ENCODE measurements at places on chromosomes 16 and 17.
A peak's percentile ranks its signal among the peaks of the same experiment; 100 is the strongest.

- DNase-seq, result no peak
Measured at GRCh38 chr16:12186774-12187335, 210.3 kb downstream of the SNX29 start.

GRCh38 chr17:50581316-50581715 lies 20.8 kb downstream of the CACNA1G start:
- no peak for DNase-seq

- DNase-seq, result no peak
Measured at GRCh38 chr17:81389585-81389984, 5.7 kb upstream of the BAHCC1 start.

GRCh38 chr16:56269811-56270684 lies 78.8 kb downstream of the GNAO1 start:
- peak; percentile 29 for DNase-seq

DNA sequence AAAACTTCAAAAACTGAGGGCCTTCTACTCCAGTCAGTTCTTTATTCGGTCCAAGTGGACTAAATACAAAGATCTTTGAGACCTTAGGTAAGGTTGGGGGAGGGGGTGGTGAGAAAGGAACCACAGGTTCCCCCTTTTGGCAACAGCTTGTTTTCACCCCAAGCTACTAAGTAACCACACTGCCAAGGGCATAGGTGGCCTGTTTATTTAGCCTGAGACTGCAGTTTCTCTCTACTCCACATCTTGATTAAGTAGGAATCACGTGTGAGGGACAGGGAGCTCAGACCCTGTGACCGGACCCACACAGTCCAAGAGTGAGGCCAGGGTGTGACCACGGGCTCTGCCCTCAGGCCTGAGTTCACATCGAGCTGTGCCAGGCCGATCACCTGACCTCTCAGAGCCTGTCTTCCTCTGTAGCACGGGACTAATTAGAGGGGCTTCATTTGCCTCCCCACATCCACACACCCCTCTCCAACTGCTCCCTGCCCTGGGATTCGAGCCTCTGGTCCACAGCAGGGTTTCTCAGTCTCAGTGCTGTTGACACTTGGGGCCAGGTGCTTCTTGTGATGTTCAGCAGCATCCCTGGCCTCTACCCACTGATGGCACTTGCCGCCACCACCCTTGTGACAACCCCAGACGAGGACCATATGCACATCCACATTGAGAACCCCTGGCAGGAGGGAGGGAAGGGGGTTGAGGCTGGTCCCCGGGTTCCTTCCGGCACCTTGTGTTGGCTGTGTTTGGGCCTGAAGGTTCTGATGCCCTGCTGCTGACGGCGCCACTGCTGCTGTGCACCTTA lies 17.8 kb downstream of the ST6GALNAC2 start:
- no peak for DNase-seq

DNA sequence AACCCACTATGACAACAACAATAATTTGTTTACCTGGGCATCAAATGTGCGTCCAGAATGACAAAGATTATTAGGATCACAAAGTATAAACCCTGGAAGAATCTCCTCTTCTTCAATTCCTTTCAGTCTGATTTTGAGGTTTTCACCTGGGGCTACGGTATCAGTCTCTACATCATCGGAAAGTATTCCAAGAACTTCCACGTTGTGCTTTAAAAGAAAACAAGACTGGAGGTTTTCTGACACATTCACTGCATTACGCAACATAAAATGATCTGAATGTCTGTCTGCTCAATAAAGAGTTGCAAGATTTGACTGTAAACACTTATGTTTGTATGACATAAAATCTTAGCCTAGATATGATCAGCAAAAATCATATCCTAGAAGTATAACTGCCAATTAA lies 26.0 kb upstream of the RSL1D1 start:
- DNase-seq, result no peak

- no peak for DNase-seq
Measured at GRCh38 chr17:65297916-65298315, 160.7 kb downstream of the RGS9 start.

DNA sequence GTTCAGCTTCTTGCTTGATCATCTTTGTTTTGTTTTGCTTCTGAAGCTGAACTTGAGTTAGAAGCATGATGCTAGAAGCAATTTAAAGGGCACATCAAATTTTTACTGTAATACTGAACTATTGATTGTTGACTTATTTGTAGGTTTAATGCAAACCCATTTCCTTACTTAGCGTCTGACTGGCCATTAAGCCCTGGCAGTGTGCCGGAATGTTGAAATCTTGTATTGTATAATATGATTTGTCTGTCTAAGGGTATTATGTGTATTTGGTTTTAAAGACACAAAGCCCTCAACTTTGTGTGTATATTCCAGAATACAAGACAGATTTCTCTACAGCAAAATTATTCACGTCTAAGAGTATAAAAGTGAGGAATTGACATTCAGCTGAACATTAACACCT lies 39.7 kb downstream of the NUP93 start:
- no peak for DNase-seq

DNA sequence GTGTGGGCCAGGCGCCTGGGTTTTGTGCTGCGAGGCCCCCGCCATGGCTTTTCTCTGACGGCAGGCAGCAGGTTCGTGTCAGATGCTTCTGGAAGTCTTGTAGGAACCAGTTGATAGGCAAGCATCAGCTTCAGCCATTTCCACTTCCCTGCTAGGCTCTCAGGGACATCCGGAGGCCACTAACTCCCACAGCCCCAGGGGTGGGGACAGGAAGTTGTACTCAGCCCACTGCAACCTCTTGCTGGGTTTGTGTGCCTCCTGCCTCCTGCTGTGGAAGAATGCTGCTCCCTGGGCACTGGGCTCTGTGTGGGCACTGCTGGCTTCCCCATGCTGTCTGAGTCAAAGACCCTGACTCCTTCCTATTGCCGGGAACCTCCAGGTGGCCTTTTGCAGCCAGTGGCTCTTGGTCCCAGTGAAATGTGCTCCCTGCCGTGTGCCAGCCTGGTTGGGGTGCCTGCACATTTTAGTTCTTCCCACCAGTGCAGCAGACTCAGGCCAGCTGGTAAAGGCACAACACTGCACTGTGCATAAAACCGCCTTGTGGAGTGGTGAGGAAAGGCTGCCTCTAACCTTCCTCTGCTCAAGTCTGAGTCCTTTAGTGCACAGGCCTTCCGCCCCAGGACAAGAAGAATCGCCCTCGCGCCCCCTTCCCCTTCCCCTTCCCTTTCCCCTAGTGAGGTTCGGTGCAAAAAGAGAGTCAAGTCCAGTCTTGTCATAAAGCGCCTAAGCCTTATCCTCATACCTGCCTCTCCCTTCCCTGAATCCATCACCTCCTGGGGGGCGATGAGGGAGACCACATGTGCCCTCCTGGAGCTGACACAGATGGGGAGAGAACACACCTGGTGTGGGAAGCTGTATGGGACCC lies 16.6 kb downstream of the LDHD start:
- no peak for DNase-seq

- no peak for DNase-seq
Measured at GRCh38 chr17:82013772-82014321, 8.8 kb downstream of the CENPX start.

GRCh38 chr17:65511316-65511715 lies 50.1 kb downstream of the AXIN2 start:
- DNase-seq, result no peak

- DNase-seq, result no peak
Measured at GRCh38 chr16:89365044-89365467, 125.3 kb downstream of the ANKRD11 start.

DNA sequence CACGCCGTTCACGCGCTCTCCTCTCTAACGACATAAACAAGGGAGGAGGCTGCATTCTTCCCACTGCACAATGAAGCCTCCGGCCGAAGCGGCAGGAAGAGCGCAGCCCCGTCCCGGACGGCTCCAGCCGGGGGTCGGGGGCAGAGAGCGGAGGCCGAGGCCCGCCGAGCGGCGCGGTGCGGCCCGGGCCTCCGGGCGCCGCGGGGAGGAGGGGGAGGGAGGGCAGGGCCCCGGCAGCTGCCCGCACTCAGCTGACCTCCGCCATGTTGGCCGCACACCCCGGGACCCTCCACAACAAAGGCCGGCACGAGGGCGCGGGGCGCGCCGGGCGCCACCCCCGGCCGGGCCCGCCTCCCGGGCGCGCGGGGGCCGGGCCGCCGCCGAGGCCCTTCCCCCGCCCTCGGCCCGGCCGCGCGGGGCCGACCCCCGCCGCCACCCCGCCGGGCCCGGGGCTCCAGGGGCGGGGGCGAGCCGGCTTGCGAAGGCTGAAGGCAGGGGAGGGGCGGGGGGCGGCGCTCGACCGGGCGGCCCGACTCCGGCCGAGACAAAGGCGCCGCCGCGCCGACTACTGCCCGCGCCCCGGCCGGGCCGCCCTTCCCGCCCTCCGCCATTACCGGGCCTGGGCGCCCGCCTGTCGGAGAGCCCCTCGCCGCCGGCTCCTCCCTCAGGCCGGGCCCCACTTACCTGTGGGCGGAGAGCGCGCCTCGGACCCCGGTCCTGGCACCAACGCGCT lies 527 bp downstream of the SIAH1 start:
- peak; percentile 67 for DNase-seq

- peak; percentile 68 for DNase-seq
Measured at GRCh38 chr17:61455324-61456060, 3.3 kb downstream of the TBX4 start.

- no peak for DNase-seq
Measured at GRCh38 chr17:29749045-29749825, 126.5 kb upstream of the CORO6 start.

GRCh38 chr17:51730303-51731050 lies 428.0 kb downstream of the CA10 start:
- DNase-seq, result no peak

- no peak for DNase-seq
Measured at GRCh38 chr16:3023415-3023668, 400 bp downstream of the HCFC1R1 start.

- DNase-seq, result no peak
Measured at GRCh38 chr17:179781-180380, 1.6 kb downstream of the DOC2B start.

DNA sequence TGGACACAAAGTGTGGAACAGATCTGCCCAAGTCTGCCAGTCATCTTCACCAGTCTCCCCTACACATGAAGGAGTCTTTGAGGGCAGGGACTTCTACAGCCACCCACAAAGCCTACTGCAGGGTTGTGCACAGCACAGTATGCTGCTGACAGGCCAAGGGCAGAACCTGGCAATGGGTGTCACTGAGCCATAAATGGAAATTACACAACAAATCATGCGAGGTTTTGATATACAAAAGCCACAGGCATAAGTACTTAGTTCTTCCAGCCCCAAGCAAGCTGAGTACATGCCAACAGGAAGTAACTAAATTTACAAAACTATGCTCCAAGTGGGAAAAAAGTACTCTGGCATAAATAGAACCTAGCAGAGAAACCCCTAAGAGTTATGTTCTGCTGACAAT lies 7.8 kb upstream of the PSMC3IP start:
- DNase-seq, result no peak

- DNase-seq, result no peak
Measured at GRCh38 chr17:35160354-35161201, 13.0 kb downstream of the UNC45B start.

- DNase-seq, result no peak
Measured at GRCh38 chr17:17059301-17059890, 17.1 kb downstream of the MPRIP start.

DNA sequence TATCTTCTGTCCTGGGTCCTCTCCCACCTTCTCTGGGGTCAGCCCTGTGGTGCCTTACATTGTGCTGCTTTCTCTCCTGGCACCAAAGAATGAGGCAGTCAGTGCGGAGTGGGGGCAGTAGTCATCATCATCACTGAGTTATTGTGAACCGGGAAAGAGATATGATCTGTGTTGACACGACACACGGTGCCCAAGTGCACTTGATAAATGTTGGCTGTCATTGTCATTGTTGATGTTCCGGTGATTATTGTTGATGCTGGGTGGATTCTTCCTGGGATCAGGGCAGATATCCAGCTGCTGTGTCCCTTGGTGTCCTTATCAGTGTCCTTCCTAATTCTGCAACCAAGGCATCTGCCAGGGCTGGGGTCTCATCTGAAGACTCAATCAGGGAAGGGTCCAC lies 121.7 kb downstream of the ABCC6 start:
- no peak for DNase-seq

DNA sequence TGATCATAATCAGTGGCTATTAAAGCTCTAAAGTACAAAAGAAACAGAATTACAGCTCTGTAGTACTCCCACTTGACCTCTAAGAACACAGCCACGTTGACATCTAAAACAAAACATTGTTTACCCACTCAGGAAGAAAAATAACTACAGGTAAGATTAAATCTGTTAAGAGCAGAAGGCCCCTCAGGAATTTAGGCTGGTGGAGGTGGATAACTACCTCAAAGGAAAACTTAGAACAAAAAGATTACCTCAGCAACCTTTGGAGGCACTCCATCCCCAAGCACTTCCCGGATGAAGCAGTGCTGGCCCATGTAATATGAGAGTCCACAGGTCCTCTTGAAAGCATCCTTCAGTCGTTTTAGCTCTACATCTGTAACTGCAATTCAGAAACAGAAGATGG lies 46.7 kb downstream of the USP32 start:
- DNase-seq, result no peak

GRCh38 chr17:676060-676700 lies 38.5 kb downstream of the VPS53 start:
- DNase-seq, result no peak

DNA sequence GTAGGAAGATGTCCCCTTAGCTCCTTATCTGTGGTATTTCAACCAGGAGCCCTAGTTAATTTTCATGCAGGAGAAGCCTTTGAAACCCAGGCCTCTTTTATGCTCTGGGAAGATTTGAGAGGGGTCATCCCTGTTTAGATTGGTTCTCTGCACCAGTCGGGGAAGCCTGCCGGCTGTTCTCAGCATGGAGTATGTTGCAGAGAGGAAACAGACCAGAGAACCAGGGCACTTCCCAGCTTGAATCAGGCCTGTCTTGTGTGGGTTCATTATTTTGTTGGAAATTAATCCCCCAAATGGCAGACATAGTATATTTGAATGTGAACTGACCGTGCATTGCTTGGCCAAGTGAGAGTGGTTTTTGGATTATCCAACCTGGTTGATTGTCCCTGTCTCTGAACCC lies 1082.1 kb upstream of the RBFOX1 start:
- no peak for DNase-seq

DNA sequence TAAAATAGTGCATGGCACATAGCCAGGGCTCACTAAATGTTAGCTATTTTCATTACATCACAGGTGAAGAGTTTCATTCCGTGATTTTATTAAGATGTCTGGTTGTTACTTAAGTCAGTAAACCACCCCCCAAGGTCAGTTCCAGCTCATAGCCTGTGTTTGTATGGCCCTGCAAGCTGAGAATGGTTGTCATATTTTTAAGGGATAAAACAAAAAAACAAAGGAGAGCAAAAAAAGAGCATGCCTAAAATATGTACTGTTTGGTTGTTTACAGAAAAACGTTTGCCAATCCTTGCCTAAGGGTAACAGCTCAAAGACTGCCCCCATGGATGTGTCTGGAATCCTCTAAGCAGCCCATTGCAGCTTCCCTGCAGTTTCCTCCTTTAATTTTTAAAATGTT lies 329.6 kb downstream of the CA10 start:
- no peak for DNase-seq

GRCh38 chr16:66842765-66843164 lies 1.4 kb upstream of the CA7 start:
- no peak for DNase-seq

- DNase-seq, result no peak
Measured at GRCh38 chr16:82357237-82357636, 187.2 kb upstream of the MPHOSPH6 start.

GRCh38 chr17:62761884-62762283 lies 46.2 kb downstream of the MARCHF10 start:
- peak; percentile 73 for DNase-seq

- DNase-seq, result no peak
Measured at GRCh38 chr17:78995761-78996451, 13.7 kb downstream of the CANT1 start.
